ENCODE measurements at places on chromosomes 3 and 15. TPM values are rescaled to one million over a fixed set of nuclear protein-coding genes. Genes with fewer than 3 reads are reported as not detected.

Gene ZNF619
- total RNA-seq = 1.7 TPM

Gene HCLS1
- 1.3 TPM for total RNA-seq

Gene CCR9
- not detected for total RNA-seq

DNA sequence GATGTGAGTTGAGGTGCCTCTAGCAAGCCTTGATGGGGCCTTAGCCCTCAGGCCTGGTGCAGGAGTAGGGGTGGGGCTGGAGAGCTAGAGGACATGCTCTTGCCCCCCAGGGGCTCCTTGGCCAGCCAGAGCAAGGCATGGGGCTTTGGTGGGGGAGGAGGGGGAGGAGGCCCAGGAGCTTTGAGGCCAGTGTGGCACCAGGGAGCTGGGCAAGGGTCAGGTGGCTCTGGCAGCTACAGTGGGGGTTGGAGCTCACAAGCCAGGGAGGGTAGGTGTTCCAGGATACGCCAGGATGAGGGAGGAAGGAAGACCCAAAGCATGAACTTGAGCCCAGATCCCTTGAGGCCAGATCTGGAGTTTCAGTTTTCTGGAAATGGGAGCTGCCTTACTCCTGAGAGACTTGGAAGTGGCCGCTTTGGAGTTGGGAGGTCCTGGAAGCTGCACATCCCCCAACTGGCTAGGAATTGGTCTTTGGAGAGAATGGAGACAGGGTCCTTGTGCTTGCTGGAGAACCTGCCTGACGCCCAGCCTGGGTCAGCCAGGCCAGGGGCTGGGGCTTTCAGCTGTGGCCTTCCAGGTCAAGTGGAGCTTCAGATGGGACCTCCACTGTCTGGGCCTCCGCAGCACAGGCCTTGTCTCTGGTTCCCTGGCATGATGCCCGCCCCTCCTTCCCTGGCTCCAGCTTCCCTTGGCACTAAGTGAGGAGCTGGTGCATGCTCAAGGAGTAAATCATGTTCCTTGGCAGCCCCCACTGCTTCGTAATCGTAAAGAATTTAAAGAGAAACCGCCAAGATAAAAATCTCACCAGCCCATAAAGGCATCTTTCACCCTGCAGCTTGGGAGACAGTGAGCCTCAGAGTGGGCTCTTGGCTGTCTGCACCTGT, 8.7 kb downstream of the SEMA3F start:
- DNase-seq = peak; percentile 89

DNA sequence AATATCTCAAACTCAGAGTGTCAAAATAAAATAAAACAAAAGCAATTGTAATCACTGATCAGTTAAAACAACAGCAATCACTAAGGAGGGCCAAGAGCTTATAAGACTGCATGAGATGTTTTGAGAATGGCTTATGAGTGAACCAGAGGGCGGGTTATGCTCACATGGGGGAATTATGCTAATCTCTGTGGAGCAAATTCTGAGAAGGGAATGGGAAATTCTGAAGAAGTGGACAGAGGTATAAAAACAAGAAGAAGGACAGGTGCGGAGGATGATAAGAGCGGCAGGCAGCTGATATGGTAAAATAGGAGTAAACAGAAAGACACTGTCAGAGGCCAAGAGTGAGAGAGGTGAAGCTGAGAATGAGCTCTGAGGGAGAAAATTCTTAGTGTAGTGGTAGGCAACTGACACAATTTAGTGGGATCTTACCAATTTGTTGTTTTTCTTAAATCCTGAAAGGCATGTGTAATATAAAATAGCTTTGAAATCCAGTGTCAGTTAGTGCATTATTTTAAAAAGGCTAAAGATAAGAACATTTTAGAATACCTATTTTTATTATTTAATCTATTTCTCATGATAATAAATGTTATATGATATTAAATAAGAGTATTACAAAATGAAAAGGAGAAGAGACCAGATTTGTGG, 133.8 kb downstream of the SPATA16 start:
- no peak for DNase-seq

GRCh38 chr3:24646790-24647189, 152.1 kb upstream of the THRB start:
- no peak for DNase-seq

GRCh38 chr3:5011555-5012256, 32.5 kb downstream of the BHLHE40 start:
- no peak for DNase-seq

- peak; percentile 79 for DNase-seq
These were observed 156.7 kb upstream of the MEF2A start for GRCh38 chr15:99409097-99409473.

DNA sequence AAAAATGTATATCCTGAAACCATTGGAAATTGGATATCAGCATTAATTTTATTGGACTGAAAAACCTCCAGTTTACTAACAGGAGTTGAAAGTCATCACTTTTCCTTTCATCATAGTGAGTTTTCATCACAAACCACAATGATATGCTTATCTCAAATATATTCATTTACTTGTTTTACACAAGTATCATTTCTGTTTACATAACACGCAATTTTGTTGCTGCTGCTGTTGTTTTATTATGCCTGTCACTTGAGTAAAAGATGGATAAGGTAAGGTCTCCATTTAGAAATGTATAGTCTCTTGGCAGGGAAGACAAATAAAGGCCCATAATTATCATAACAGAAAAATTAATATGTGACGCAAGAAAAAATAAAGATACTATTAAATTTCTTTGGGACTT, 199.2 kb downstream of the TP63 start:
- no peak for DNase-seq

- peak; percentile 25 for DNase-seq
These were observed 137.2 kb upstream of the CBLB start for GRCh38 chr3:106006001-106006400.

GRCh38 chr15:59678620-59679019, 10.5 kb downstream of the BNIP2 start:
- DNase-seq = no peak
